ENCODE measurements at places on chromosomes 5 and 9. TPM values are rescaled to one million over a fixed set of nuclear protein-coding genes. Genes with fewer than 3 reads are reported as not detected.

Gene PDLIM4
- total RNA-seq: 25.6 TPM

Gene AMACR
- 10.5 TPM for total RNA-seq

Gene TMEM252
- total RNA-seq: not detected

Gene FBXL7
- total RNA-seq: 3.6 TPM

Gene CARD6
- total RNA-seq: 17.7 TPM

Gene ARHGEF28
- total RNA-seq: 15.1 TPM

Gene SLC23A1
- 6.4 TPM for total RNA-seq

Gene FGD3
- total RNA-seq: 5.1 TPM

Gene DAB2
- total RNA-seq: 4.7 TPM

Gene IRX2
- 5.0 TPM for total RNA-seq

Gene TMEM245
- 28.5 TPM for total RNA-seq

Gene BSPRY
- 41.2 TPM for total RNA-seq

Gene PFN3
- total RNA-seq: not detected

Gene IQGAP2
- total RNA-seq: 3.0 TPM

Gene PCDHGA1
- total RNA-seq: 0.38 TPM

Gene LCN6
- total RNA-seq: 6.7 TPM

Gene GABRA1
- not detected for total RNA-seq

Gene DRD1
- 0.06 TPM for total RNA-seq

Gene ANKRD34B
- not detected for total RNA-seq

Gene SLC45A2
- total RNA-seq: 0.19 TPM

Gene SNCAIP
- total RNA-seq: 3.3 TPM

Measured in esophagus squamous epithelium (tissue), 5 donors.